ENCODE measurements at places on chromosomes 4 and X.

DNA sequence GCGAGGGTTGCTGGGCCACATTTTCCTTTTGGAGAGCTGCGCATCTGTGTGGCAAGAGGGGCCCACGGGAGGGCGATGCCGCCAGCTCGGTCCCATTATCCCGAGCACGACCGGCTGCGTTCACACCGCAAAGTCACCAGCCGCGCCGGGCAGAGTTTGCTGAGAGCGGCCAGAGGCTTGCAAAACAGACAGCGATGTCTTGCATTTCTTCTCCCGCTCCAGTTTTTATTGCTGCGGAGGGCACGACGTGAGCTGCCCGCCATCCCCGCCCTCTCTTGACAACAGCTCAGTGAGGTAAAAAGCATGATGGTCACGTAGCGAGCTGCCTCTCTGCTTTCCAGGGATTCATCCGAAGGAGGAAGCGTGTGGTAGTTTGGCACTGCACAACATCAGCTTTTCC is 102.1 kb upstream of the TENM3 start:
- no peak overlapping the region for H3K4me3 ChIP-seq
- H3K4me1 ChIP-seq = no peaks in the 10 kb centered on the region
- no peak overlapping the region for H3K27ac ChIP-seq
- peak; percentile 30 for DNase-seq
- peaks cover 86% of the 10 kb centered on the region for H3K27me3 ChIP-seq

DNA sequence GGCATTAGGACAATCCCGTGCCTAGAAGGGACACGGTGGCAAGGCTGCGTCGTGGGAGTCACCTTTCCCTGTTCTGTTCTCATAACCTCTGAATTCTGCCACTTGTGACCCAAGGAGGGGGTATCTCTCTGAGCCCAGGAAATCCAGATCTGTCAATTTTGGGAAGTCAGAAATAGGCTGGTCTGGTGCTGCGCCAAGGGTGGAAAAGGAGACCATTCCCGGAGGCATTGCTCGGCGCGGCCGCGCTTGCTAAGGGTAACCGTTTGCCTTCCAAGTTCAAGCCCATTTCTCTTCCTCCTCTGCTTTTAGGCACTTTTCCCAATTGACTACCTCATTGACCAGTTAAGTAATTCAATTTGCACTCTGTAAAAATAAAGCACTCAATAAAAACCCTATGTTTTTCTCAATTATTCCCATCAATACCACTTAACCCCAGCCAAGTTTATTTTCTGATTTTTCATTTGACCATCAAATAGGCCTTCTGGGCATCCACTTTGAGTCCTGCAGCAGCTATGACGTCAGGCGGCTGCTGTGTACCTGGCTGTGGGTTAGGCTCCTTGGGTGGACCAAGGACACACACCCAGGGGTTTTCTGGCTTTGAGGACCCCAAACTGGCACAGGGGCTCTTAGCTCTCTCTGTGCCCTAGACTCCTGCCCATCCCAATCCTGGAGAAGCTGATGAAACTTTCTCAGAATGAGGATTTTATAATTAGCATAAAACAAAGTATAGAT is 12.5 kb downstream of the SORCS2 start:
- no peaks in the 10 kb centered on the region for H3K27me3 ChIP-seq
- no peaks in the 10 kb centered on the region for H3K36me3 ChIP-seq
- H3K4me1 ChIP-seq = peaks cover 19% of the 10 kb centered on the region
- DNase-seq = no peak

GRCh38 chr4:127182687-127183086 is 450.1 kb upstream of the INTU start:
- no peak for DNase-seq
- no peak overlapping the region for H3K27ac ChIP-seq
- no peak overlapping the region for H3K4me3 ChIP-seq
- H3K27me3 ChIP-seq = no peaks in the 10 kb centered on the region

- H3K36me3 ChIP-seq = no peaks in the 10 kb centered on the region
- no peak overlapping the region for H3K4me3 ChIP-seq
- no peaks in the 10 kb centered on the region for H3K4me1 ChIP-seq
- no peak overlapping the region for H3K27ac ChIP-seq
These were observed 3.7 kb downstream of the KIF4A start for GRCh38 chrX:70293621-70294020.

DNA sequence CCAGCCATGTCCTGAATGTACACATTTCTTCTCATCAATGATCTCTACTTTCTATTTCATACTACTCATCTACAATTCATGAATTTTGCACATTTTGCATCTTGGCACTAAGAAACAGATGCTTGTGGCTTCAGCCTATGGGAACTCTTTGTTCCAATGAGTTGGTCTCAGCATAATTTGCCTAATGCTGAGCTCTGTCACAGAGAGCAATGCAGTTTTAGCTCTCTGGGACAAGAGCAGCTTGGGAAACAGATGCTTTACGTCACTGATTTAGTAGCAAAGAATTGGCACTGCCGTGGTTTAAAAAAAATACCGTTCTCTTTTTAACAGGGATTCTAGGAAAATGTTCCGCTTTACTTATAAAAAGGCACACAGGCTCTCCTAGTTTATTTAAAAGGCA is 162.4 kb downstream of the WDFY3 start:
- no peak overlapping the region for H3K4me3 ChIP-seq
- H3K4me1 ChIP-seq = no peaks in the 10 kb centered on the region
- DNase-seq = no peak

DNA sequence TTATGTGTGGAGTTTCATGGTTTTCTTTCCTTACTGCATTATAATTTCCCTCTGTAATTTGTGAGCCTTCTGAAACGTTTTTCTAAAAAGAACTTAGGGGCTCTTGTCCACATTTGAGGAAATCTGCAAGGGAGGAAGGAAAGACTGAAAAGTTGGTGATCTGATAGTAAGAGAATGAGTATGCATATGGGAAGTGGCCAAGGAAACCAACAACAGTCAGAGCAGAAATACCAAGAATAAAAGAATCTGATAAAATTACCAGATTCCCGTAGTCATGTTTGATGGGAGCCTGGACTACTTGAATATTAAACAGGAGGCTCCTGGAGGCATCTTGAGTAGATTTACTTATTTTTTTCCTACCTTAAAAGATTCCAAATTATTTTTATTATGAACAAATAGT is 50.1 kb downstream of the MEPE start:
- H3K4me1 ChIP-seq = no peaks in the 10 kb centered on the region
- H3K27ac ChIP-seq = no peak overlapping the region
- H3K36me3 ChIP-seq = no peaks in the 10 kb centered on the region
- peak; percentile 4 for DNase-seq
- no peaks in the 10 kb centered on the region for H3K27me3 ChIP-seq

- peaks cover 94% of the 10 kb centered on the region for H3K27me3 ChIP-seq
- H3K4me3 ChIP-seq = no peak overlapping the region
- no peak for DNase-seq
- H3K36me3 ChIP-seq = no peaks in the 10 kb centered on the region
- H3K27ac ChIP-seq = no peak overlapping the region
These were observed 7.6 kb upstream of the NKX1-1 start for GRCh38 chr4:1413687-1414479.

DNA sequence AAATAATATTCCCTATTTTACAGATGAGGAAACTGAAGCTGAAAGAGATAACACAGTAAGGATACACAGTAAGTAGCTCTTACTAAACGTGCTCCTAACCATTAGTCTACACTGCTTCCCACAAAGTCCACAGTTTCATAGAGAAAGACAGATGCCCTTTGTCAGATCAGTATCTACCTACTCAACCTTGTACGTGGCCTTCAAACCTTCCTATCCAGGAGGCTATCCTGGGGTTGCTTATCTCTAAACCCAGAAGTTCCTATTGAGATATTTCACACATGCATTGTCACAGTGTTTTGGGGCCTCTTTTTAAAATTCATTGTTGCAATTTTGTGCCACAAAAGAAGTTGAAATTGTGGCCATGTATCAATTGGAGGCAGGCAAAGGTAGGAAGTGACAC is 208.0 kb downstream of the ENOX2 start:
- H3K27me3 ChIP-seq = no peaks in the 10 kb centered on the region
- H3K4me1 ChIP-seq = peaks cover 7% of the 10 kb centered on the region
- DNase-seq = no peak
- no peaks in the 10 kb centered on the region for H3K36me3 ChIP-seq
